Activated CD4-positive, alpha-beta T cell treated with anti-CD3 and anti-CD28 coated beads, Interleukin-2, Interleukin-6, amounts not matched to agents 100 ng/mL and 50 ng/mL, durations not matched to agents 16 hours and 8 hours (primary cell): ENCODE measurements at places on chromosomes 3 and 15.
A peak's percentile ranks its signal among the peaks of the same experiment; 100 is the strongest.

- no peak for DNase-seq
These were observed 187.4 kb upstream of the LINGO1 start for GRCh38 chr15:77819851-77820728.

GRCh38 chr15:68082735-68083134, 28.6 kb downstream of the PIAS1 start:
- no peak for DNase-seq

GRCh38 chr3:56321383-56321782, 146.9 kb downstream of the ERC2 start:
- no peak for DNase-seq

DNA sequence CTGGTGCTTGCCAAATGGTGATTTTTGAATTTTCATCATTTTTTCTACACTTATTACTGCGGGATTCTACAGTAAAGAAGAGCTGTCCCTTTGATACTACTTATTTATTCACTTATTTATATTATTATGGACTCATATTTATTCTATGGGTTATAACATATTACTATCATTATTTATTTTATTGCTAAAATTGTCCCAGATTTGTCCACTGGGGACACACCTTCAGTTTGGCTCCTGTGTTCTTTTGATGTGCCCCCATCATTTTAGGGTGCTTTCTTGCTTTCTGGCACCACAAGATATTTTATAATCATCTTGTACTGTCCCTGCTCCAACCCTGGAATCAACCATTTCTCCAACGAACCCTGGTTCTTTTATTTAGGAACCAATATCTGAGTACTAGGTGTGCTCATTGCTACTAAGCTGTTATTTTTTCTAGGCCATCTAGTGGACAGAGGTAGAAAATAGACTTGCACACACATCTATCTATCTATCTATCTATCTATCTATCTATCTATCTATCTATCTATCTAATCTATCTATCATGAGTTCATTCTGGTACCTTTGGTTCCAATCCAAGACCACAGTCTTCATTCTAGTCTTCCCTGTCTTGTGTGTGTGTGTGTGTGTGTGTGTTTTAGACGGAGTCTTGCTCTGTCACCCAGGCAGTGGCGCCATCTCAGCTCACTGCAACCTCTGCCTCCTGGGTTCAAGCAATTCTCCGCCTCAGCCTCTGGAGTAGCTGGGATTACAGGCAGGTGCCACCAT, 16.0 kb downstream of the SLC22A14 start:
- DNase-seq: no peak

DNA sequence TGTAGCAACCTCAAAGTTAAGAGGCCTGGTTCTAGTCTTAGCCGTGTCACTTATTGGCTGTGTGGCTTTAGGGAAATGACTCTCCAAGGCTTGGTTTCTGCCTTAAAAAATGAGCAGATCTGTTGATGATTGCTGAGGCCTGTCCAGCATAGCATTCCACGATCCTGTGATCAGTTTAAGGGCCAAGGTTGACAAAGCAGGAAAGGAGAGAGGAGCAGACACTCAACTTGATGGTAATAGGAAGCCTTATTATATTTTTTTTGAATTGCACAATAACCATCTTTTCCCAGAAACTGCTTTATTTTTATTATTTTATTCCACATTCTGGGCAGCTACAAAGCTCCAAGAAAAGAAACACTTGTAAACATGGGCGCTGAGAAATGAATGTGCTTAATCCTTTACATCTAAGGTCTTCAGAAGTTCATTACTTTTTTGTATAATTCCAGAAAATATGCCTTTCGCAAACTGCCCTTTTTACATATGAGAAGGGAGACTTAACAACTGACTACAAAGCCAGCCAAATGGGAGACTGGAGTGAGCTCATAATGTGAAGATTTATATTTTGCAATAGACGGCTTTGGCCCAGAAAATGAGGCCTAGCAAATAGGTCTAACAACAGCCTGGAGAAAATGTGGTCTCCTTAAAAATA, 241.0 kb downstream of the ATP8B4 start:
- DNase-seq: no peak

GRCh38 chr3:135009014-135009413, 214.0 kb downstream of the EPHB1 start:
- DNase-seq: no peak

DNA sequence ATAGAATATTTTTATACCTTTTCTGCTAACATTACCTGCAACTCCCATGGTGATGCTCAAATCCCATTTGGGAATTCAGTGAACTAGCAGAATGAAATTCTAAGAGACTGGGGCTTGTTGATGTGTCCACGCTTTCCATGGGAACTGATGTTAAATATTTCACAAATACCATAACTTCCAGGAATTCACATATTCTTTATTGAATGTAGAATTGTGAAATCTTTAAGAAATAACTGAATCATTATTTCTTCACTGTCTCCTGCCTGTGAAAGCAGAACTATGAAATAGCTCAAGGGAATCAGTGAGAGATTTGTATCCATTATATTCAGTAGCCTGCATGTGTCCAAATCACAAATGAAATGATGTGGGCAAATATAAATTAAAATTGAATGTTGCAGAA, 130.8 kb downstream of the SERPINI1 start:
- no peak for DNase-seq

- DNase-seq: no peak
These were observed 618.6 kb downstream of the NLGN1 start for GRCh38 chr3:174016186-174016585.

DNA sequence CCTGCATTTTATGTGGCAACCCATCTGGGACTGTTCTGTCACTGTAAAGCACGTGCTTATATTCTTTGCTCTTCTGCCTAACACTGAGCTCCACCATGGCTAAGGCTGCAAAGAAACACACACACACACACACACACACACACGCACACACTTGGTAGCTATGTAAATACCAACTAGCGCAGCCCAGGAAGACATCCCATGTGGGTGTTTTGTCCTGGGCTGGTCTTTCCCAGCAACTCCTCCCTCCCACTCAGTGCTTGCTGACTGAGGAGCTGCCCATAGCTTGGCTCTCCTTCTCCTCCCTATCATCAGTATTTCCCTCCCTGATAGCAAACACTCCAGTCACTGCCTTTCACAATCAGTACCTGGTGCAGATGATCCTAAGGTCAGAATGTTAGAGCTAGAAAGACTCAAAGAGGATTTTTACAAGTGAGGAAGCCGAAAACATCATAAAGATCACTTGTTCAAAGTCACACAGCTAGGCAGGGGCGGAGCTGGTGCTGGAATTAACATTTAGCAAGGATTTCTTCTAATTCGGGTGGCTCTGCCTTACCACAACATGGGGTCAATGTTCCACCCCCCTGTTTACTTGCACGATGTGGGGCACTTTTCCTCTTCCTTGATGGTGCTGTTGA, 377.1 kb upstream of the TBL1XR1 start:
- DNase-seq: no peak

GRCh38 chr3:30607032-30607833, 832 bp downstream of the TGFBR2 start:
- DNase-seq: peak; percentile 78

DNA sequence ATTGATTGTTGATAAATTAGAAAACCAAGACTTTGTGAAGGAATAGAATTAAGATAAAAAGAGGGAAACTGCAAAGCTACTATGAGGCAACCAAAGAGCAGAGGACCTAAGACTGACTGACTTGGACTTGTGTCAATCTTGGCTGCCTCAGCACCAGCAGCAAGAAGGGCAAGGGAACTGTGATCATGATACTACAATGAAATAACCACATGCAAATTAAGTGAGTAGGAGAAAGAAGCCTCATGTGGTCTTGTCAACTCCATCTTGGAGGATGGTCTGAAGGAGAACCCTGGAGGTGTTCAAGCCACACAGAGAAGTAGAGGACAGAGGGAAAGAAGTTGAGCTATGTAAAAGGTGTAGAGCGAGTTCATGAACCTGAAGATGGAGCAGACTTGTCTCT, 47.3 kb upstream of the THRB start:
- no peak for DNase-seq

DNA sequence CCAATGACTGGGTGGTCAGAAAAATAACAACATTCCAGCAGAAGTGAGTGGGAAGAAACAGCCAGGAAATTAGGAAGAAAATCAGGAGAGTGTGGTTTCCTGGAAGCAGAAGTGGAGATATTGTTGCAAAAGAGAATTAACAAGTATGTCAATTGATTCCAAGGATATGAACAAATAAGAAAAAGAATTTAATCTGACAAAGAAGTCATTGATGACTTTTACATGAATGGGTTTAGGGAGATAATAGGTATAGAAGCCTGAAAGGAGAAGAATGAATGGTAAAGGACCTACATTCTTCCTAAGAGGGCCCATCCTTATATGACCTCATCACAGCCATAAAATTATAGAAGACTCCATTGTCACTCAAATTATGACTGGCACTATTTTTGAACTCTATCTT, 1440.1 kb downstream of the OTOL1 start:
- DNase-seq: no peak

GRCh38 chr3:188646592-188646991, 492.6 kb downstream of the LPP start:
- DNase-seq: no peak

GRCh38 chr3:171966533-171967136, 72.7 kb upstream of the FNDC3B start:
- DNase-seq: no peak

DNA sequence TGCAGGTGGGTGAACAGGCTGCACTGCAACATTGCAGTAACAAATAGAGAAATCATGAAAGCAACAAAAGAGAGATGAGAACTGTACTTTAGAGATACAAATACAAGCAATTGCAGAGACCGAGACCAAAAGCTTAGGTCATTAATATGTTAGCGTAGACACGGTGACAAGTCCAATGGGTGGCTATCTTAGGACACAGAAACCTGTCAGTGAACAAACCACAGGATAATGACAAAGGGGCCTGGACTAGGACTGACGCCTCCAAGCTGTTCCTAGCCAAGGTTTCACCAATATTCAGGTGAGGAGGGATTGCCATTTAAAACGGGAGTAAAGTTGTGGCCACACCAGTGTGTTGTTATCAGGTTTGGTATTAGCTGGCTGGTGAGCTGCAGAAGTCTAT, 41.7 kb upstream of the BLM start:
- no peak for DNase-seq

- DNase-seq: peak; percentile 46
These were observed 3.5 kb upstream of the MUC4 start for GRCh38 chr3:195815169-195815771.

- no peak for DNase-seq
These were observed 13.6 kb downstream of the PDZRN3 start for GRCh38 chr3:73611176-73611575.

- no peak for DNase-seq
These were observed 263 bp upstream of the UTS2B start for GRCh38 chr3:191330530-191331048.

GRCh38 chr3:177474652-177475355, 277.5 kb upstream of the TBL1XR1 start:
- no peak for DNase-seq

DNA sequence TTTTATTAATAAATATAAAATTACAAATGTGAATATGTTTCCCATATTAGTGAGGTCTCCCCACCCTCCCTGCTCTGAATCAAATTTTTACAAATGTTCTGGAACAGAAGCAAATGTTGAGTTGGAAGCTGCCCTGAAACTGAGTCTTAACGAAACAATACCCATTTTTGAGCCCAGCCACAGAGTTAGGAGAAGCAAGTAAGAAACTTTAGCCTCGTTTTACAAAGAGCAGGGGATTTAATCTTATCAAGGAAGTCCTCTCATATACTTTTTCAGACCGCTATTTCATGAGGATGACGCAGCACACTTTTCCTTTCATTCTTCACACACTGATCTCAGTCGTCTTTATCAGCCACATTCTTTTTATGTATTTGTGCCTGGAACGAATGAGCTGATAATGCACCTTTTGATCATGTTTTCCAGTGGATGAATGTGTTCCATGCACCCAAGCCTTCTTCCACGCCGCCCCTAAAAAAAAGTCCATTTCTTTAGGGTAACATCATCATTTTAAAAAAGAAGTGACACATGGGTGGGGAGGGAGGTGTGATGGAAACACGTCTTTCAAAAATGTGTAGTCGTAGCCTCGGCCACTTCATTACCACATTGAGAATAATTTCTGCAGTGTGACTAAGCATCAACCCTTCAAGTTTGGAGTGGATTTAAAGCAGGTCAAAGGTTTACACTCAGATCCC, 48.1 kb downstream of the SETMAR start:
- peak; percentile 43 for DNase-seq

- DNase-seq: no peak
These were observed 64.8 kb upstream of the ARL8B start for GRCh38 chr3:5057272-5057671.

- DNase-seq: no peak
These were observed 229.4 kb downstream of the TPRG1 start for GRCh38 chr3:189401196-189401595.

DNA sequence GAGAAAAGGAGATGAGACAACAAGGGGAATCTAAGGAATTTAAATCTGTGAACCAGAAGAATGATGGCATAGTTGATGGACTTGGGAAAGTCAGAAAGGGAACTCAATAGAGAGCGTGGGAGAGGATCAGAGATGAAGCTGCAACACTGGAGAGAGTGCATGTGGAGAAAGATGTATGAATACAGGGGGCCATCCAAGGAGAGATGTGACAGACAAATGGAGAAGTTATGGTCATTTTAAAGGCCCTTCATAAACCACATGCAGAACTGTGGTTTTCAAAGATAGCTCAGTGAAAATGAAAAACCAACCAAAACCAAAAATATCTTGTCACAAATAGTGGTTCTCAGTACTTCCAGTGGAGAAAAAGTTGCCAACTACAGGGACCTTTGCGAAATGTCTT, 265.2 kb downstream of the SUCLG2 start:
- no peak for DNase-seq

DNA sequence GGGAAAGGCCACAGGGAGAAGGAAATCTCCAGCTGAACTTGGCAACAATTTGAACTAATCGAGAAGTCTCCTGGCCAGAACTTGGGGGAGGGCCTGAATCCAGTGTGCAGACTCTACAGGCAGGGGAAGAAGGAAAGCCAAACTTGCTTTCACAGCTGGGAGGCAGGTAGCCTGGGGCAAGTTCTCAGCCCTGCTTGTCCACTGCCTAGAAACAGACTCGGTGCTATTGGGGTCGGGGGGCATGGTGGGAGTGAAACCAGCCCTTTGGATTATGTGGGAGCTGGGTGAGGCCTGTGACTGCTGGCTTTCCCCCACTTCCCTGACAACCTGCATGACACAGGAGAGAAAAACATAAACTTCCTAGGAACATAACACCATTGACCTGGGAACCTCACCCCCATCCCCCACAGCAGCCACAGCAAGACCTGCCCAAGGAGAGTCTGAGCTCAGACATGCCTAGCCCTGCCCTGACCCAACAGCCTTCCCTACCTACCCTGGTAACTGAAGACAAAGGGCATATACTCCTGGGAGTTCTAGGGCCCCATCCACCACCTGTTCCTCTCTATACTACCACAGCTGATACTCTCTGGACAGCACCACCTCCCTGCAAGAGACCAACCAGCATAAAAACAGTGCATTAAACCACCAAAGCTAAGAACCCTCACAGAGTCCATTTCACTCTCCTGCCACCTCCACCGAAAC, 103.7 kb upstream of the MNS1 start:
- DNase-seq: no peak

DNA sequence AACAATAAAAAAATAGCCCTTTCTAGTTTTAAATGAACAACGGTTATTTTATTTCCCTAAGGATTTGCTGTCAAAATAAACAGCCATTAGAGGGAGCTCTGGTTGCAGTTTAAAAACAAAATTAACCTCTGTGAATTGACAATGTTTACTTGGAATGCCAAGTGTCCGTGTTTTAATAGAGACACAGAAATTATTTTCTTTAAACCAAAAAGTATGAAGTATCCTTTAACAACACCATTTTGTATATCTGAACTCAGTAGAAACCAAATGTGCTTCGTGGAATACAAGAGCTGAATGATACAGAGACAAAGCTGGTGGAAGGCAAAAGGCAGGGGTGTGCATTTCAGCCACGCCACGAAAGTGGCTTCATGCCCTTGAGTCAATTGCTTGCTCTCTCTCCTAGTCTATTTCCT, 74.4 kb downstream of the MOBP start:
- no peak for DNase-seq
